Foreskin keratinocyte (primary cell): ENCODE measurements at places on chromosomes 3 and 15. TPM values are rescaled to one million over a fixed set of nuclear protein-coding genes. Genes with fewer than 3 reads are reported as not detected.

Gene ASB14
- total RNA-seq = not detected in 2 replicates

Gene PML
- total RNA-seq = 81.5 and 92.6 TPM in 2 replicates

Gene MITF
- total RNA-seq = 1.3 and 1.8 TPM in 2 replicates

Gene ACAN
- not detected in 2 replicates for total RNA-seq

DNA sequence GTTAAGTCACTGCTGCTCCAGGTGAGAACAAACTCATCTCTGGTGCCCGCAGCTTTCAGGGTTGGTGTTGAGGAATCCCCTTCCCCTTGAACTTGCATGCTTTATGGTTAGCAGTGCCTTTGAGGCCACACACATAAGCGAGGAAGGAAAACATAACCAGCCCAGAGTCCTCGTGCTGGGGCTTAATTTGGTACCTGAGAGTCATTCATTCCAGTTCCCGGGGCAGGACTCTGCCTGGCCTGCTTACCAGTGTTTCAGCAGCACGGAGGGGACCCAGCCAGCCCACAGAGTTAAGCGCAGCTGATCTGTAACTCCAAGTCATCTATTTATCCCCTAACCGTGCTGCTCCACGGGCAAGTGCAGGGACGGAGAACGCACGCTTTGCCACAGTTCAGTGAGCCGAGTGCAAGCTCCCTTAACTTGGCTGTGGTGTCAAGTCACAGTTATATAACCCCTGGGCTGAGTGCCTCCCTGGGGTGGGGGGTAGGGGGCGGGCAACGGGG is 302.3 kb upstream of the ICE2 start:
- no peak for DNase-seq

- DNase-seq = no peak
These were observed 28.5 kb upstream of the FBLN2 start for GRCh38 chr3:13520326-13520880.

GRCh38 chr3:100023595-100023994 is 90.7 kb downstream of the FILIP1L start:
- DNase-seq = no peak

- peak; percentile 94 for DNase-seq
These were observed 62.2 kb upstream of the AKAP13 start for GRCh38 chr15:85318048-85318731.

GRCh38 chr3:153138276-153139210 is 23.5 kb upstream of the RAP2B start:
- peak; percentile 99 for DNase-seq

- peak; percentile 25 for DNase-seq
These were observed 65.1 kb downstream of the HMCES start for GRCh38 chr3:129343643-129344360.

DNA sequence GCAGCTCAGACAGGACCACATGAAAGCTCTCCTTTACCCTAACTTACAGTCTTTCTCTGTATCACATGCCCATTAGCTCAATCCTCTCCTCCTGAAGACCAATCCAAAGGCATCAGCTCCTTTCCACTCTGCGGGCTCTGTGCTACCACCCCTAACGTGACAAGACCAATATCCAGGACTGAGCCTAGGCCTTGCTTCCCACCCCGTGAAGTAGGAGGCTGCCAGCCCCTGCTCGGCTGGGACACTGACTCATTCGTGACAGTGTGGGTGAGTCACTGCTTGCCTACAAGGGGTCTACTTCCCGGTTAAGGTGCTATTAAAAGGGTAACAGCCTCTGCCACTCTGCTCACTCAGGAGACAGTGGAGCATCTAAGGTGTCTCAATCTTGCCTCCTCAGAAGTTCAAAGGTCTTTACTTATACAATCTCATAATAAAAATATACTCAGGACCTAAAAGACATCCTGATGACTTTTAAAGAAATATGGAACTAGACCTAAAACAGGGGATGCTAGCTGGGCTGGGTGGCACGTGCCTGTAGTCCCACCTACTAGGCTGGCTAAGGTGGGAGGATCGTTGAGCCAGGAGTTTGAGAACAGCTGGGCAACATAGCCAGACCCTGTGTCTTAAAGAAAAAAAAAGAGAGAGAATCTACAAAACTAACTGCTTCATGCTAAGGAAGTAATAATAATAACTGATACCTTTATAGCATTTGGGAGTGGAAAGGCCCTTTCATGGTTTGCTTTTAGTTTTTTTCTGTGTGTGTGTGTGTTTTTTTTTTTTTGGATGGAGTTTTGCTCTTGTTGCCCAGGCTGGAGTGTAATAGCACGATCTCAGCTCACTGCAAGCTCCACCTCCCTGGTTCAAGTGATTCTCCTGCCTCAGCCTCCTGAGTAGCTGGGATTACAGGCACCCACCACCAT is 55.0 kb downstream of the TMEM44 start:
- DNase-seq = no peak
